ENCODE measurements at places on chromosomes 16 and 17.

DNA sequence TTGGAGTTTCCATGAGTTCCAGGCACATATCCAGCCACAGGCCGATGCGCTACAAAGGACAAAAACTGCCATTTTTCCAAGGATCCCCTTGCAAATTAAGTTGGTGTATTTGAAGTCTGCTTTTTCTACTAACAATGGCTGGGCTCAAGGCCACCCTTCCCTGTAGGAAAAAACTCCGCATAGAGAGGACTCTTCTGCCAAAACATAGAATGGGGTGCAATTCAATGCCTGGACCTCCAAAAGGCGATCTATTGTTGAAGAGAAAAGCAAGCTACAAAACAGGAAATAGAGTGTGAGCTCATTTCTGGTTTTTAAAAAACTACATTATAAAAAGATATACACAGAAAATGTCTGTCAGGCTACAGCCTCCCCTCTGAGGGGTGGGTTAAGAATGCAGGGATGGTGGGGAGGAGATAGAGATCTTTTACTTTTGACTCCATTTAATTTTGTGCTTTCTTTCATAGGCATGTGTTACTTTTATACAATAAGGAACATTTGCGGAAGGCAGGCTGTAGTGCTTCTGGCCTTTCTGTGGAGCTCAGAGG, 22.9 kb upstream of the PRSS54 start:
- DNase-seq = no peak

DNA sequence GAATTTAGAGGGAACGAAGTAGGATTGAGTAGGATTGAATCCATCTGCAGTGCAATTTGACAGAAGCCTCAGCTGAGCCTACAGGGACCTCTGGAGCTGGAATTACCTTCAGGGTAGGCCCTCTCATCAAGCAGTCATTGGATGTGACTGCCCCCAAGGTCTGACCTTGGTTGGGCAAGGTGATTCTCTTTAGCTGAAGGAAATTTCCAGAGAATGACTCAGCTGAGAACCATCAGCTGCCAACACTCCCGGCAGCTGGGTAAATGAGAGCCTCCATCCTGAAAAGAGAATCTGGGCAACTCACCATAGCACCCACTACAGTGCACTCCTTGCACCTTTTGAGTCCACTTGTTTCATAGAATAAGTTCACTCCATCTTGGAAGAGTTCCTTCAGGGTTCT, 113.5 kb upstream of the MED13 start:
- DNase-seq = peak; percentile 18

DNA sequence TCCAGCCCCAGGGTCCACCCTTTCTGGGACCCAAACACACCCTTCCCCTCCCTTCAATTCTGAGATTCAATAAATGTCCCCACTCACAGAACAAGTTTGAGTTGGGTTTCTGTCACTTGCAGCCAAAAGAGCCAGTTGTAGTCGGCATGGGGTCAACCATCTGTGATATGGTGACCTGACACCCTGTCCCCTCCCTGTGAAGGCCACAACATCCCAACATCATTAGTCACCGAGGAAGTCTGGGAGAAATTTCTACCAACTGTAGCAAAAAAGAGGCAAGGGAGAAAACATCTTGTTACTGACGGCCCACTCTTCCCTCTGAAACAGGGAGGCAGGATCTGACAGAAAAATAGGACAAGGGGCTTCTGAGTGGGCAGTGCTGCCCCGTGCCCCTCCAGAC, 638 bp upstream of the LYZL6 start:
- no peak for DNase-seq

DNA sequence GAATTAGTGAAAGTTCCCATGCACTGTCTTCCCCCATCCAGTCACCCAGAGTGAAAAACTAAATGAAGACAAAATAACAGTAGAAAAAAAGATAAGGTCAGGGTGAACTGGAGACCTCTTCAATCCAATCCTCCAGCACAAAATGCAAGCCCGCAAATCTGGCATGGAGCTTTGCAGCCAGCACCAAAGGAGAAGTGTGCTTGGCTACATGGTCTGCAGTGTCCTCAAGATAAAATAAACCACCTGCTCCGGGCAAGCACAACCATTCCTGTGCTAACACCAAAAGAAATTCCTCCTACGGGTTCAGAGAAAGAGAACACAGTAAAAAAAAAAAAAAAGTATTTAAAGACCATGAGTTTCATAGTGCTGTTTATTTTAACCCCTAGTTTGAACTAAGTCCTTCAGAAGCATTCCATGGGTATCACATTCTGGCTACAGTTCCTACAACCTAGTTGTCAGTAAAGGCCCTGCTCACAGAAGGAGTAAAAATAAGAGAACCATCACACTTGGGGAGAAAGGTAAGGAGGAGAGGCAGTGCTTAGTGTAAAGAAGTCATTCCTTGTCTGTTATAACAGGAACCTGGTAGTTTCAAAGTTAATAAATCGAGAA, 109.1 kb downstream of the GAS7 start:
- DNase-seq = no peak

DNA sequence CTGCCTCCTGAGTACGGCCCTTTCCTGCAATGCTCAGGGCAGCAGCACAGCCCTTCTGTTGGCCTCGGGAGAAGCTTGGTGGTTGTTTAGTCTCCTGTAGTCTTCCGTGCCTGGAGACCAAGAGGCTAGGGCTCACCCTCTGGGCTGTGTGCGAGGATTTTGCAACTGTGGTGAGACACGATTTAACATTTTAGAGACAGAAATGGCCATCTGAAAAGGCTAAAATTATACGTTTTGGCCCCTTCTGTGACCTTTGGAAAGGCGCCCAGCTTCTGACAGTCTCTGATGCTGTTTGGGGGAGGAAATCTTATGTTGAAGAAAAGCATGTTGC, 33.1 kb downstream of the FOXL1 start:
- DNase-seq = peak; percentile 76
